ENCODE measurements at places on chromosomes 12 and 14.

GRCh38 chr12:29066011-29066588, 83.0 kb upstream of the FAR2 start:
- no peak for DNase-seq

GRCh38 chr14:72613231-72613974, 280.5 kb downstream of the DPF3 start:
- DNase-seq: no peak

DNA sequence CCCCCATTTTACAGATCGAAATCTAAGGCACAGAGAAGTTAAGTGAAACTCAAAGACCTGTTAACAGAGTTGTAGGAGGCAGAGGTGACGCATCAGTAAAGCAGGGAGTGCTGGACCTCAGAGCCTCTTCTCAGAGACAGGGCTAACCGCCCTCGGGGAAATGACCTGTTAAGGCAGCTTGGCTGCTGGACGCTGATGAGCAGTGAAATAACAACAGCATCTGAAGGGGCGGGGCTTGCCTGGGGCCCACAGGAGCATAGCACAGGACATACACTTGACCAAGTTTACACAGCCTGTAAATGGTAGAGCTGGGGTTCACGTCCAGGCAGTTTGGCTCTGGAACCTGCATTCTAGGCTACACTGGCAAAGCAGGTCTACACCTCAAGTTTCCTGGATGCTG, 39.3 kb downstream of the LRTM2 start:
- DNase-seq: no peak

- DNase-seq: no peak
These were observed 290.0 kb upstream of the NOVA1 start for GRCh38 chr14:26887847-26888246.

GRCh38 chr14:58401587-58401986, 5.9 kb downstream of the TOMM20L start:
- no peak for DNase-seq

Data from CD4-positive, alpha-beta T cell treated with Interleukin-21 for 1 hour (primary cell).